Naive thymus-derived CD8-positive, alpha-beta T cell (primary cell): ENCODE measurements at places on chromosomes 13 and 19.

DNA sequence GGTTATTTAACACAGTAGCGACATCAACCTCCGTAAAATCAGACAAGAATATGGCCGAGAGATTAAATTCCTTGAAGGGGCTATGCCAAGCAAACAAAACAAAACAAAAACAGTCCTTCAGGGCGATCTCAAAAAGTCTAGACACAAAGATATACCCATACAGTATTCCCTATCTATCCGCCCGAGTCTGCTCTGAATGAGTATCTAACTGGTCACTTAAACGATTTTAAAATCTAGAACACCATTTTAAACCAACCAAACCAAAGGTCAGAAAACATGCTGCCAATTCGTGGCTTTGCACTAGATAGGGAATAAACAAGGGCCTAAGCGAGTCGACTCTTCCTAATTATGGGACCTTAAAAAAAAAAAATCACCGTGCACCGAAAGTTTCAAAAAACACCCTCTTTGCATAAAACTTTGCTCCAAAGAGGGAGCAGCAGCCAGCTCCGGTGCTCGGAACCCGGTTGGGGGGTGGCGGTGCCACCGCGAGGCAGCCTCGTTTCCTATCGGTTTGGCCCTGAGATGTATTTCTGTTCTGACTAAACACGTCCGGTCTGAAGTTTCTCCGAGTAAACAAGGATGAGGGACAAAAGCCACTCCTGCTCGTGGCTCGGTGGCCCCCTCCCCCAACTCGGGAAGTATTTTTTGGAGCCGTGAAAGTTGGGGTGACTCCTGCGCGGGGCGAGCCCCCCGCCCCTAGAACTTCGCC is 1.8 kb downstream of the HMGB1 start:
- DNase-seq = no peak

- no peak for DNase-seq
Observed at GRCh38 chr13:48977973-48978372, 2.3 kb downstream of the FNDC3A start.

DNA sequence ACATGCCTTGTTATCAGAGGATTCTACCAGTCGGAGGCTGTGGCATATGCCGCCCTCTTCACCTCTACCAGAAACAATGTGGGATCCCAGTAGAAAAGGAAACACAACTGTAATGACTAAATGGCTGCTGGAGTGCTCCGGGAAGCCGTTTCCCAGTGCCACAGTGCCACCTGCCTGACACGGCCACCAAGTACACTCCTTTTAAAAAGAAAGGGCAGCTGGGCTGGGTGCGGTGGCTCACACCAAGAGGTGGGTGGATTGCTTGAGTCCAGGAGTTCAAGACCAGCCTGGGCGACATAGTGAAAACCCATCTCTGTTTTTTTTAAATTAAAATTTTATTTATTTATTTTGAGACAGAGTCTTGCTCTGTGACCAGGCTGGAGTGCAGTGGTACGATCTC is 67.3 kb downstream of the TRPM4 start:
- no peak for DNase-seq

DNA sequence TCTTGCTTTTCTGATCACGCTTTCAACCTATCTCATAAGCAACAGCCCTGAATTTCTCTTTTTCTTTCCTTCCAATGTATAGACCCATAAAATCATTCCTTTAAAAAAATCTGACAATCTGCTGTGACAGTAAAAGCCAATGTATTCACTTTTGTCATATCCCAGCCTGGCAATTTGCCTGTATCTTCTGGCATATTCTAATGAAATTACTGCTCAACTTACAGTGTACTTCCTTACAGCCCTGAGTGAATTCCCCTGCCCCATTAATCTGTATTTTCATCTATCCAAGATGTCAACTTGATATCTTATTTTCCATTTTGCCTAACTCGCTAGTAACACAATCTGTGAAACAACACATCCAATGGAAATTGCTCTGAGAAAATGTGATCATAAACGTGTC is 18.0 kb upstream of the SERP2 start:
- no peak for DNase-seq

- no peak for DNase-seq
Observed at GRCh38 chr13:50366488-50367174, 351.4 kb downstream of the KCNRG start.

- DNase-seq = no peak
Observed at GRCh38 chr13:112664501-112665203, 25.2 kb upstream of the ATP11A start.

DNA sequence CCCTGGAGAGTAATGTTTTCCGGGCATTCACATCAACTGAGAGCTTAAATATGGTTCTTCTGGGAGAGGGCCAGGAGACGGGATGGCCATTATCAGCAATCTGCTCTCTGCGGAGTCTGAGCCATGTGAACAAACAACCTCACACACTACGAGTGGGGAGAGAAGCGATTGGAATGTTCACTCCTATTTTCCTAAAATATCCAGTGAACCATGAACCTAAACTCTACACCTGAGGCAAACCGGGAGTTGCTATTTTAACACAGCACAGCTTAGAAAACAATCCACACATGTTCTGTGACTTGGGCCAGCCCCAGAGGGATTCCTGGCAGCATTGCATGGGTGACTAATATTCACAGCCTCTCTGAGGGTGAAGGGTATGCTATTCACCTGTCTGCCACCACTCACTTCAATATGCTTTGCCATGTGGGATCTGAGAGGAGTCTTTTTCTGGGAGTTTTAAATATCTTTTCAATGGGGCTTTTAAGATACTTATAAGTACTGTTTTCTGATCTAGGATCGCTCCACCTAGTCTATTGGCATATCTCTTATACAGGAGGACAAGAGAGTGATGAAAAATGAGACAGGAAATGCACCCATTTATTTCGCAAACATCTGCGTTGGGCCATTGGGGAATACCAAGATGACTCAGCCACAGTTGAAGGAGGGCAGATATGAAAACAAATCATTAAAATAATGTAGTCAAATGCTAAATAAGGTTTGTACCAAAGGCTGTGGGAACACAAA is 72.6 kb upstream of the SERP2 start:
- no peak for DNase-seq

DNA sequence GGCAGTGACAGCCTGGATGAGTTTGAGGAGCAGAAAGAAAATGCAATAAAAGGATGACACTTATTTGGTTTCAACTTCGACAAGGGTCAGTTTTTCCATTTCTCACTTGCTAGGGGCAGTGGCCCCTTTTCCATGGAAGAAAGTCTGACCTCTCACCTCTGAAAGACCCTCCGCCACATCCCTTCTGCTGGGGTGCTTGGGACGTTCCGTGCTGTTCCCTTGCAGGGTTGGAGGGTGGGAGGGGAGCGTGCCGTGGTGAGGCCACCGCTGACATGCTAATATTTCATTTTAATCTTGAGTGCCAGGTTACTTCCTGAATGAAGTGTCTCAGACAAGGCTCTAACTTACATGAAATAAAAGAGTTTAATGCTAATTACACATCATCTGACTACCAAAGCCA is 5.2 kb upstream of the ZNF536 start:
- no peak for DNase-seq

- DNase-seq = no peak
Observed at GRCh38 chr13:97445522-97446187, 11.7 kb downstream of the RAP2A start.

- DNase-seq = no peak
Observed at GRCh38 chr13:25939961-25940687, 111.7 kb downstream of the SHISA2 start.

- DNase-seq = no peak
Observed at GRCh38 chr13:32902874-32903273, 113.3 kb upstream of the KL start.

DNA sequence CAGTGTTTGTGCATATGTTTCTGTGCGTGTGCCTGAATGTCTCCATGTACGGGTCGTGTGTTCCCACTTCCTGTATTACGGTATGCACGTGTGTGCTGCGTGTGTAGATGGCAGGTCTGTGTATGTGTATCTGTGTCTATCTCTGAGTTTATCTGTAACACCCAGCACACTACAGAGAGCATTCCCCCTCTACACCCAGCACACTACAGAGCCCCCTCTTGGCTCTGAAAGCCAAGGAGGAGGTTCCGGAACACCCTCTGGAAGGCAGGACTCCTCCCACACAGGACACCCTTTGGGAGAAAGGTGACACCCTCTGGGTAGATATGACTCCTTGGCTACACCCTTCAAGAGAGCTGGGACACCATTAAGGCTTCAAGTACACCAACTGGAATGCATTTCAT is 2.1 kb upstream of the ERFL start:
- no peak for DNase-seq

DNA sequence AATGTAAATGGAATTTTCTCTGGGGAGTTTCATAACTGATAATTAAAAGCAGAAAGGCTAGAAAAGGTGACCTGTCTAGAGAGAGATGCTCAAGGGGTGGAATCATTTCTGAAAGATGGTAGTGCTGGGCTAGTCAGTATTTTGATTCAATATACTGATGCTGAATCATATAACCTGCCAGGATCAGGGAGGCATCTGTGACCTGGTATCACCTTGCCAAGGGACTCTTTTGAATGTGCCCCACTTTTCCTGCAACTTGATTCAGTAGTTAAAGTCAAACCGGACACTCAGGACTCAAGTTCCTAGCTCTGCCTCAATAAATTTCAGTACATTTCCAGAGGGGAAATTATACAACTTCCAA is 15.8 kb downstream of the LCP1 start:
- no peak for DNase-seq

- DNase-seq = no peak
Observed at GRCh38 chr13:39811051-39811450, 155.6 kb downstream of the COG6 start.

DNA sequence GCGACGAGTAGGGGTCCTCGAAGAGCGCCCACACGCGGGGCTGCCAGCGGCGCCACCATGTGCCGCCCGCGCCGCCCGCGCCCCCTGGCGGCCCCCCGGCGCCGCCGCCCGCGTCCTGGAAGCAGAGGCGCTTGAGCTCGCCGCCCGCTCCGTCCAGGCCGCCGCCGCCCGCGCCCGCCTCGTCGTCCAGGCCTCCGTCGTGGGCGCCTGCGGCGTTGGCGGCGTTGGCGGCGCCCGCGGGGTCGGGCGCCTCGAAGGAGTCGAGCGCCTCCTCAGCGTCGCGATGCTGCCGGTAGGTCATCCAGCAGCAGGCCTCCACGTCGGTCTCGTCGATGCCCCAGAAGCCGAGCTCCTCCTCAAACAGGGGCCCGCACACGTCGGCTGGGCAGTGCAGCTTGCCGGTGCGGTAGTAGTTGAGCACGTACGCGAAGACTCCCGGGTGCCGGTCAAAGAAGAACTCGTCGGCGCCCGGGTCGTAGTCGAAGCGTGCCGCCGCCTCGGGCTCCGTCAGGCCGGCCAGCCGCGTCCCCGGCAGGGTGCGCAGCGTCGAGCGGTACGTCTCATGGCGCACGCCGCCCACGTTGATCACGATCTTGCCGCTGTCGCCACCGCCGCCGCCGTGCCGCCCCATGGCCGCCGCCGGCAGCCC is 829 bp downstream of the KCNC3 start:
- no peak for DNase-seq

DNA sequence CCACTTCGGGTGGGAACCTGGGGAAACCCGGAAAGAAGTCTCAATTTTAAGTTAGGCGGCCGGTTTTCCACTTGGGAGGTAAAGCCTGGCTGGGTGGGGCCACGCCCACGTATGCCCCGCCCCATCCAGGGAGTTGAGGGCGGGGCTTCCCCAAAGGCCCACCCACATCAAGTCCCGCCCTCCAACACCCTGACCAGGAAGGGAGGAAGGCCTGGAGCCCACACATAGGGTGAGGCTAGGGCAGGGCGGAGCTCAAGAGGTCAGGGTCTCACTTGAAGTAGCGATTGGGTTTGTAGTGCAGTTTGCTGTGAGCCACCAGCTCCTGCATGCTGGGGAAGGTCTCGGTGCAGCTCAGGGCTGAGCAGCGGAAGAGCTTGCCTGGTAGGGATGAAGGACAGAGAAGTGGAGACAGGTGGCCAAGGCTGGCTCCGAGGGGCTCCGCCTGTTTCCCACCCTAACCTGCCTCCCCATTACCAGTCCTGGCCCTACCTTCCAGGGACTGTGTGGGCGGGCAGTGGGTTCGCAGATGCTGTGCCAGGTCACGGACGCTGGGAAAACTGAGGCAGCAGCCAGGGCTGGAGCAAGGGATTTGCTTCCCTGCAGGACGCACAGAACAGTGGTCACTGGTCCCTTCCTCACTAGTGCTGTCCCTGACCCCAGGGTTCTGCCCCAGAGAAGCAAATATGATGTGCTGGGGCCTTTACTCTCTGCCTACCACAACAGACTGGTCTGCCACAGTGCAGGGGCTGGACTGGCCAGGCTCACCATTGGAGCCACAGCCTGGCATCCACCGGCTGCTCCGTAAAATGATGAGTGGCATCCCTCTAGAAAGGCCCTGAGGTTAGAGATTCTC is 1.6 kb downstream of the ZNF414 start:
- no peak for DNase-seq

DNA sequence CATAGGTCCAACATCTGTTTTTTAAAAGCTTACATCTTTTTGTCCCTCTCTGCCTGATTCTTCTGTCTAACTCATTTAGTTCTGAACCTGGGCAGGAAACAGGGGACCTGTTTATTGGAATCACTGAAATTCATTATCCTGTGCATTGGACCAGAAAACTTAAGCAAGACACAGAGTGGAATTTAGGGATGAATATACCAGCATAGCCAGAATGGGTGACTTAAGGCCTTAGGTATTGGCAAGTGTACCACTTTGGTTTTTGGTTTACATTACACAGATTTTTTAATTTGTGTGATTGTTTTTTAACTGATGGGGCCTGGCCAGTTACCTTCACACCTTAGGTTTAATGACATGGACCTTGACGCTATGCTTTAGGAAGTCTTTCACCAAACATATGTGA is 232.5 kb downstream of the GPC5 start:
- no peak for DNase-seq

GRCh38 chr19:7801020-7801570 is 28.9 kb upstream of the EVI5L start:
- DNase-seq = no peak

DNA sequence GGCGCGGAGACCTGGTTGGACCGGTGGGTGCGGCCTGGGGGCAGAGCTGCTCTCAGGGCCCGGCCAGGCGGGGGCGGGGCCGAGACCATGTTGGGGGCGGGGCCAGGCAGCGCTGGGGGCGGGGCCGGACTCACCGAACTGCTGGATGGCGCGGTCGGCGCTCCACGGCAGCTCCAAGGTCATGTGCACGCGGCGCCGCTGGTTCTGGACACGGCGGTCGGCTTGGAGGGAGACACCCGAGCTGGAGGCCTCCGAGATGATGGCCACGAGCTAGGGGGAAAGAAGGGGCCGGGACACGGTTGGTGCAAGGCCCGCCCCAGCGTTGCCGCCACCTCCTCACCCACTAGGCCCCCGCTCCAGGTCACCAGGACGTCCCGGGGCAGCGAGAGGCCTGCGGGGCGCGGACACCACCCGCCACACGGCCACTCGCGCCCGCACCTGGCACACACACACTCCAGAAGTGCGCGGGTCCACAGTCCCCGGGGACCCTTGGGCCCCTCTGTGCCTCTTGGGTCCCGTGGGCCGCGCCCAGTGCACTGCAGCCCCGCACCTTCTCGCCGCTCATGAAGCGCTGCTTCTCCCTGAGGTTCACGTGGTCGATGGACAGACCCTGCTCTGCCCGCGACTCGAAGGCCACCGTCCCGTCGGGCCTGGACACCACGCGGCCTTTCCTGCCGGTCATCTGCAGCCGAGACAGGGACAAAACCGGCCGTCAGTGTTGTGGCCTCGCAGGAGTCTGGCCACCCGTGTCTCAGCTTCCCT is 8.7 kb downstream of the GPX4 start:
- no peak for DNase-seq

GRCh38 chr13:68597641-68598040 is 1367.5 kb upstream of the PCDH9 start:
- DNase-seq = no peak

- DNase-seq = no peak
Observed at GRCh38 chr13:95447814-95448213, 104.7 kb upstream of the CLDN10 start.
